ENCODE measurements at places on chromosomes 5 and 9.
A peak's percentile ranks its signal among the peaks of the same experiment; 100 is the strongest.

GRCh38 chr5:134840811-134841210 lies 5.0 kb upstream of the C5orf24 start:
- no peak for DNase-seq

DNA sequence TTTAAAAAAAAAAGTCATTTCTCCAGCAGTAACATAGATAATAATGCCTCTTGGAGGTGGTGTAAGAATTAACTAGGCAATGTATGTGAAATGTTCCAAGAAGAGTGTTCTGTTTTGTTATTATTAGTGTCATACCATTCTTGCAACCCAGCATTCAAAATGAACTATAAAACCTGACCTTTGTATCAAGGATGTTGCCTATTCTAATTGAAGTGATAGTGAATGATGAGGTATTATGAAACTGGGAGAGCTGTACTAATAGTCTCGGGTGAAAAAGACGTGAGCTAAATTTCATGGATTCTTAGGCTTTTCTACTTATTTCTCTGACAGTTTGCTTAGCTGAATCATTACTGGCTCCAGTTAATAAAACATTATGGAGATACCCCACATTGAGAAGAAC lies 224.6 kb downstream of the CD180 start:
- DNase-seq = no peak

GRCh38 chr9:82745919-82746318 lies 317.0 kb downstream of the RASEF start:
- DNase-seq = no peak

- DNase-seq = no peak
Observed at GRCh38 chr5:97002983-97003382, 67.1 kb downstream of the LNPEP start.

- no peak for DNase-seq
Observed at GRCh38 chr5:36751886-36752285, 124.7 kb upstream of the NIPBL start.

DNA sequence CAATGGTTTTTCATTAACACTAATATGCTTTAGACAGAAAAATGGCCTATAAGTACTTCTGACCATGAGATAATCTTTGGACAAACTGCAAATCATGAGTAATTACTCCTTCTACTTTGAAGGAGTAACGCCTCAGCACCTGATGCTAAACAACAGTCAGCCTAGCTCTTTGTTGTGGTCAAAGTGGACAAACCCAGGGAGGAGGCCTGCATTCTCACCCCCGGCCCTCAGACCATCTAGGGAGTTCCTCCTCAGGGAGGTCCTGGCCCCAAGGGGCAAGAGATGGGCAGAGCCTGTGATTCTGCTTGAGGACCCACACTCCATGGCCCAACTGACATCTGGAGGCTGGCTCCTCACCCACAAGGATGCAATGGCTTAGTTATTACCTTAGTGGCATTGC lies 48.2 kb upstream of the ANGPTL2 start:
- DNase-seq = no peak

DNA sequence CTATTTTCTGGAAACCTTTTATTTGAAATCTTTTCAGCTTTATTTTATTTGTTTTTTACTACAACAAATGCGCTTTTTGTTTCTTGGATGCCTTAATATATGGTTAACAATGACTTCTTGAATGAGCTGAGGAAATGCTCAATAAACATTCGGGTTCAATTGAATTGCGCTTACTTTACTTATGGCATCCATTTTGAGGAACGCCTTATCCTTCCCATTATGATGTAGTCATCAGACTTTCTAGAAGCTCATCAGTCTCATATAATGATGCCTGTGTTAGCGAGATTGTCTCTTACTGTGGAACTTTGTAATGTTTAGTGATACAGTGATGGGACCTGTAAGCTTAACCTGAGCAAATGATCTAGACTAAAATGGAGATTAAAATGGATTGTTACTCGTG lies 916 bp downstream of the SHLD3 start:
- no peak for DNase-seq

- peak; percentile 97 for DNase-seq
Observed at GRCh38 chr5:142644640-142645361, 41.1 kb downstream of the FGF1 start.

- no peak for DNase-seq
Observed at GRCh38 chr9:126509718-126510117, 104.0 kb upstream of the LMX1B start.

GRCh38 chr5:154587123-154588026 lies 109.3 kb upstream of the HAND1 start:
- DNase-seq = no peak

GRCh38 chr9:32869404-32869803 lies 86.1 kb downstream of the TMEM215 start:
- DNase-seq = no peak

DNA sequence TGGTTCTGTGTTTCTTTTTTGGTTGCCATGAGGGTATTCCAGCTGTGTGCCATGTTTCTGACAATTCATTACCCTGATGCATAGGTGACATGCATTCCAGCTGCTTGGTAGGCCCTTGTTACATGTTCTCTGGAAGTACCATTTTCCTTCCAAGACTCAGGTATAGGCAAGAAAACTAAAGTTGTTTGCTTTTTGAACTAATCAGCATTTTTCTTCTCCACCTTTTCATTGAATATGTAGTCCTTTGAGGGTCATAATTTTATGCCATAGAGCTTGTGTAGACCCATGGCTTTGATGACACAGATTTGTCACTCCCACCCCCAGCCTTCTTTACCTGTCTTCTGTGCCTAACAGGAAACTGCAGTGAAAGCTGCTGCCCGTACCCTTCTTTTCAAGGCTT lies 339.2 kb downstream of the MED10 start:
- no peak for DNase-seq

DNA sequence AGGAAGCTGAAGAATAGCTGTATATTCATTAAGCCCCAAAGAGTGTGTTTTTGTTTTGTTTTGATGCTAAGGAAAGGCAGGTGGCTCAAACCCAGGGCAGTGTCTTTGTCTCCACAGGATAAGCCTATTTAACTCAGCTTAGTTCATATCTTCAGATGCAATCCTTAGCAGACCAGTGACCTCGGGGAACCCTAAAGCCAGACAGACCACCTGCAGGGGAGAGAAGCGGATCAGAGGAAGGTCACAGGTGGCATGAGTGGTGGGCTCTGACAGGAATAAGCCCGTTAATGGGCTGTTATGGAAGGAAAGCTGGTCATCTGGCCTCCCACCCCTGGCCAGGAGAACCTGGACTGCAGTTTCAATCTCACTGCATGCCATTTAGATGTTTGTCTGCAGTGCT lies 30.8 kb downstream of the TAS2R1 start:
- DNase-seq = no peak

- DNase-seq = no peak
Observed at GRCh38 chr5:171627936-171628632, 157.5 kb upstream of the SMIM23 start.

DNA sequence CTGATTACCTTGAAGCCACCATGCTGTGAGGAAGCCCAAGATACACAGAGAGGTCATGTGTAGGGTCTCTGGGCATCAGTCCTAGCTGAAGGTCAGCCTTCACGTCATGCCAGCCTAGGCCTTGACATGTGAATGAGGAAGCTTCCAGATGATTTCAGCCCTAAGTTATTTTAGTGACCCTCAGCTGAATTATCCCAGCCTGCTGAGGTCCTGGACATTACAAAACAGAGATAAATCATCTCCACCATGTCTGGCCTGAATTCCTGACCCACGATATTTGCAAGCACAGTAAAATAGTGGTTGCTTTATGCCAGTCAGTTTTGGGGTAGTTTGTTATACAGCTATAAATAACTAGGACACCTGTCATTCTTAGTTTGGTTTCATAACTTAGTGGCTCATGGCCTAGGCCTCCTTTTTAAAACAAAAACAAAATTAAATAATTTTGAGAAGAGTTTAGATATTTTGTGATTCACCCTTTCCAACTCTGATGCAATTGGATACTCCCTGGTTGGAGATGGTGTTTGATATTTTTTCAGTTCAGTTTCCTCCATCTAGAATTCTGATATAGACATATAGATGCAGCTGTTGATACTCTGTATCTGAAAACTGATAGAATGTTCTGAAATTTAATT lies 571.3 kb upstream of the CLINT1 start:
- no peak for DNase-seq

DNA sequence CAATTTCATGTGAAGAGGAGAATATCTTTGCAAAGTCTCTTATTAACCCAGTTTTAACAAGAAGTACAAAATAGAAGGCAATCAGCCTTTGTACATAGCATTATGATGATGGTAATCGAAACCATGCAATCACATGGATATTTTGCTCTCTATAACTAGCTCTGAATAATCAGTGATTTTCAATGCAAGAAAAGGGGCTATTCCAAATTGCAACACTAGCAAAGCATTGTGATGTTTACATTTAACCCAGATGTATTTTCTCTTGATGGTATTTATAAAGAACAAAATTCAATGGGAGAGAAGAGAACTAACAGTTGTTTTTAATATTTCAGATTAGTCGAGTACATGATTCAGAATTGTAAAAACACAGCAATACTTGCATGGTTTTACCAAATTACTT lies 437.5 kb upstream of the DMAC1 start:
- no peak for DNase-seq

GRCh38 chr9:127411122-127411521 lies 13.1 kb upstream of the ZNF79 start:
- DNase-seq = no peak

Data from non-pigmented ciliary epithelial cell (primary cell).